ENCODE measurements at places on chromosomes 7 and 10.

GRCh38 chr7:41881331-41882130 is 178.6 kb upstream of the INHBA start:
- no peak for DNase-seq

DNA sequence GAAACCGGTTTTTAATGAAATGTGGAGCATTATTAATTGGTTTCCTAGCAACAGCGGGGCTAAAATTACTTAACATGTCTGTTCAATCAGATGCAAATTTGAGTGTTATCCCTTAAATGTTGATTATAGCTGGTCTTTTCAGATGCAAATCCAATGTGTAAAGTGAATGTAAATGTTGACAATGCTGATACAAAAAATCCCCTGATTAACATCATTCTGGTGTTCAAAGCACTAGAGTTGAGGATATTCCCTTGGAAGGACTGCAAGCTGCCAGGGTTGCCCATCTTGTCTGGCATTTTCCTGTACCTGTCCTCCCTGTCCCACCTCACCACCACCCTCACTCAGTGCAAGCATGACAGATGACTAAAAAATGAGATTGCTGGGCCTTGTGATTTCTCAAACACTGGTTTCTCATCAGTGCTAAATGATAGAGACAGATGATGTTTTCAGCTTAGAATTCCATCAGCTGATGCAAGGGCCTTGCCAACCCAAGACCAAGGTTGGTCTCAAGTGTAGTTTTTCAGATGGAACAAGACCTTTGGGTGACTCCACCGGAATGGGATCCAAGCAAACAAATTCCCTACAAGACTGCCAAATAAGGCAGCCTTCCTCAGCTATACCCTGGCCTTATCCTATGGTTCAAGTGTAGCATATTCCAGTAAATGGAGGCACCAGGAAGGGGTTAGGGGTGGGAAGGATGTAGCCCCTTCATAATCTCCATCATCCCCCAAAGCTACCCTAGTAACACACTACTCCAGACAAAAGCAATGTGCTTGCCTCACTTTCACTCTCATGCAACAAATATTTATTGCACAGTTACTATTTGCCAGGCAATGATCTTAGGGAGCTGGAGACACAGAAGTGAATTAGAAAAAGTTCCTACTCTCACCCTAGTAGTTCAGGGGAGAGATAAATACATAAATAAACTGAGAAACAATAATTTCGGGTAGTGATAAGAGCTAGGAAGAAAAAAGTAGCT is 54.9 kb downstream of the JAZF1 start:
- DNase-seq: no peak

DNA sequence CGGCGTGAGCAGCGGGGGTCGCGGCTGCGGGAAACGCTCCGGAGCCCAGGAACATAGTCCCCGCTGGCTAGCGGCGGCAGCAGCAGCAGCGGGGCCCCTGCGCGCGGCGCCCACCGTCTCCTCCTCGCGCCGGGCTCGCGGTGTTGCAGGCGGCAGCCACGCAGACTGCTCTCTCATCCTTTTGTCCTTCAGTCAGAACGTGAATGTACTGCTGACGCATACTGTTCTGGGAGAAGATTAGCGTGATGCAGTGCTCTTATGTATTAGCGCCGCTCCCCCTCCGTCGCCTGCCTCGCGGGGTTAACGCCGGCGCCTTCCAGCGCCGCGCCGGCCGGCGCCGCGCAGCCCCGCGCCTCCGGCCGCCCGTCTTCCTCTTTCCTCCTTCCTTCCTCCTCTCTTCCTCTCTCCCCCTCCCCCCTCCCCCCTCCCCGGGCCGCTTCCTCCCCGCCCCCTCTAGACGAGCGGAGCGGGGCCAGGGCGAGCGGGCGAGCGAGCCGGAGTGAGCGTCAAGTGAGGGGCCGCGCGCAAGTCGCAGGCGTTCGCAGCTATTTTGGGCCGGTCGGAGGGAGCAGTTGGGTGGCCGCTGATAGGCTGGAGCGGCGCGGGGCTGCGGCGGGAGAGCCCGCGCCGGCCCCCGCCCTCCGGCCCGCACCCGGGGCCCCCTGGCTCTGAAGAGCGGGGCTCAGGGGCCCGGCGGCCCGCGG is 816 bp upstream of the LRRC4 start:
- no peak for DNase-seq

GRCh38 chr10:84429926-84430520 is 101.6 kb downstream of the CCSER2 start:
- DNase-seq: peak; percentile 13

- DNase-seq: no peak
Measured at GRCh38 chr7:111873326-111873646, 311.0 kb upstream of the IMMP2L start.

- no peak for DNase-seq
Measured at GRCh38 chr10:22620929-22621328, 93.4 kb downstream of the PIP4K2A start.

DNA sequence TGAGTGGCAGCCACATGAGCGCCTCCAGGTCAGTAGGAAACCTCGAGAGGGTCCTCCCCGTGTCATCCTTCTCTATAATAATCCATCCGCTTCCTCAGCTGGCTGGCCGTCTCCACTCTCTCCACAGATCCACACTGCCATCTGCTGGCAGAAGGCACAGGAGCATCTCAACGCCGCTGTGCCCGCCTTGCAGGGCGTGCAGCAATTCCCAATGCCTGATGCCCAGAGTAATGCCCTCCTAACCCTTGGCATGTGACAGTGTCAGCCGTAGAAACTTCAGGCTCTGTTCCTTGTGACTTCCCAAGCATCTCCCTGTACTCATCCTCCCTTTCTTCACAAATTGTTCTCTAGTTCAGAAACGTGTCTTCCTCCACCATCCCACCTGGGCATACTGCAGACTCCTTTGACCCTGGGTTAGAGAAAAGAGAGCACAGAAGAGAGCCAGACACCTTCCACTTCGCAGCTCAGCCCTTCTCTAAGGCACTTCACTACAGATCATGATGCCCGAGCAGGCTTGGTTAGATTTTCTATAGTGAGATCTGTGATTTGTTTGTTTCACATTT is 70.8 kb downstream of the XPNPEP1 start:
- DNase-seq: no peak

DNA sequence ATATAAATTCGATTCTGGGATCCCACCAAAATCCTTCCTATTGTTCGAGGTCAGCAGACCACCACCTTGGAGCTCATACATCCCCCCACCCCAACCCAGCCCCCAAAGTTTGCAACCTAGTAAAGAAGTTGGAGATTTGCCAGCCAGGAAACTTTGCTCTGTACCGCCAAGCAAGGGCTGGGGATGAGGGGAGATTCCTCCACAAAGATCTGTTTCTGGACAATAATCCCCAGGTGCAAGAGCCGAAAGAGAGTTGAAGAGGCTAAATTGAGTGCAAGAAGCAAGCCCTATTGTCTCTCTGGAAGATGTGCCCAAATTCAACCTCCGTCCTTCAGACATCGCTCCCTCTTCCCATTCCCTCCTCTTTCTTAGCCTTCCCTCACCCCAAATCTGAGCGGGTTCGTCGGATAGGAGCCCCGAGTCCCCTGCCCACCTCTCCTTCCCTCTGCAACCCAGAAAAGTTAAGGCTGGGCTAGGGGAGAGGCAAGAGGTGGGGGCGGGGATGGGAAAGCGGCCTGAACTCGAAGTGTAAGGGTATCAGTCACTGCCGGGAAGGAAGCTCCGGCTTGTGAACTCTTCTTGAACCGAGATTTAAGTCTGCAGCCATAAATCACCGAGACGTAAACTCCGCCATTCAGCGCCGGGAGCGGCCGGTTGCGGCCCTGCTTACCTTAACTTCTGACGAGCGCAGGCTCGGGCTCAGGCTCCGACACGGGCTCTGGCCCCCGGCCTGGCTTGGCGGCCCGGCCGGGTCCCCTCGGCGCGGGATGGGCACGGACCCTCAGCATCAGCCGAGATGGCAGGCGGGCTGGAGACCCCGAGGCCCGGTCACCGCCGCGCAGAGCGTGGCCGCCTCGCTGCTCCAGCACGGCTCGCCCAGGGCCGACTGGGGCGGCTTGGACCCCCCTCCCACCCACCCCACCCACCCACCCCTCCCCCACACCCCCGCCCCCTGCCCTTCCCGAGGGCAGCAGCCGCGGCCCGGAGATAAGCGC is 10.8 kb upstream of the HOXA2 start:
- no peak for DNase-seq

DNA sequence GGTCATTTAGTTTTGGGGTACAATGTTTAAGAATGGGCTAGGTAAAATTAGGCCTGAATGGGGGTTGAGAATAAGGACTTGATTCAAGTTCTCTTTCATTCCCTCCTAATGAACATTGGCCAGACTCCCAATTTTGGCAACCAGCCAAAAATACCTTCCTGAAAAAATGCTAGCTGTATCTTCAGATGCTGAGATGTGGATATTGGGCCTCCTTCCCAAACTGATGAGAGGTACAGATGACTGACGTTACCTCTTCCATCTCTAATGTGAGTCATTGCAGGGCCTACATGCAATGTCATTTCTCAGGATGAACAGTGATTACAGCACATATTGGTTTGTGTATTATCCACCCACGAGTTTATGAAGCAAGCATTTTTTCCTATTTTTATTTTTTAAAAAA is 151.6 kb downstream of the SND1 start:
- DNase-seq: no peak

- DNase-seq: no peak
Measured at GRCh38 chr10:30963992-30964930, 67.4 kb downstream of the ZNF438 start.

DNA sequence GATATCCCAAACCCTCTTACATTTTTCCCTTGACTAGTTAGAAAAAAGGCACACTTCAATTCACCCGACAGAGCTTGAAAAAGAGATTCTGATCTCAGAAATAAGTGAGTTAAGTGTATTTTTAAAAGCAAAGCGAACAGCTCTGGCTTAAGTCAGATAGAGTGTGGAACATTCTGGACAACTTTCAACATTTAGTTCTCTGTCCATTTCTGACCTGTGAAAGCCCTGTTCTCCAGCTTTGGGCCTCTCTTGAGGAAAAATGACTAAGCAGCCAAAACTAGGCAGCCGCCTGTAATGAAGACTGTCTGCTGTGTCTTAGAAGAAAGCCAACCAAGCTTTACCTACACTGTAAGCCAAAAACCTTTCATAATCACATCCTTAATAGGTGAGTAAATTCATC is 50.5 kb downstream of the CDK6 start:
- DNase-seq: no peak

- DNase-seq: no peak
Measured at GRCh38 chr7:92404170-92404614, 43.1 kb upstream of the GATAD1 start.

GRCh38 chr10:93873420-93874115 is 20.2 kb upstream of the SLC35G1 start:
- DNase-seq: no peak

Measured in NCI-H2081 treated with DMSO at 0.1 percent for 48 hours (cell line).